Bronchial smooth muscle cell (primary cell): ENCODE measurements at places on chromosomes 11 and 22. TPM values are rescaled to one million over a fixed set of nuclear protein-coding genes. Genes with fewer than 3 reads are reported as not detected.

The OR52E4 gene
- total RNA-seq: not detected in 2 replicates

The MN1 gene
- 4.6 and 9.3 TPM in 2 replicates for total RNA-seq

The CDC42BPG gene
- total RNA-seq: 0.16 and 0.69 TPM in 2 replicates

The RFPL1 gene
- not detected in 2 replicates for total RNA-seq

The SLC5A1 gene
- not detected in 2 replicates for total RNA-seq

The SCUBE2 gene
- 0.79 and 4.0 TPM in 2 replicates for total RNA-seq

The CREB3L1 gene
- 16.1 and 19.2 TPM in 2 replicates for total RNA-seq

The NPAS4 gene
- not detected in 2 replicates for total RNA-seq

The CHRNA10 gene
- 0.43 and 0.47 TPM in 2 replicates for total RNA-seq

The TMEM191B gene
- 1.3 TPM in 1 of 2 replicates, not detected in the other for total RNA-seq

The FREY1 gene
- total RNA-seq: 1.2 and 2.2 TPM in 2 replicates

The MOGAT2 gene
- under 0.01 TPM in 1 of 2 replicates, not detected in the other for total RNA-seq

The PGA5 gene
- total RNA-seq: 0.32 and 2.1 TPM in 2 replicates
